CD4-positive, alpha-beta T cell treated with Interleukin-15 for 4 hours (primary cell): ENCODE measurements at places on chromosomes 16 and 17.

GRCh38 chr17:48626245-48627117 lies at the start of gene HOXB9:
Gene HOXB9 (minus strand): TSS chr17:48626358. CDS start chr17:48626269, 89 bp downstream.
- DNase-seq, result no peak

DNA sequence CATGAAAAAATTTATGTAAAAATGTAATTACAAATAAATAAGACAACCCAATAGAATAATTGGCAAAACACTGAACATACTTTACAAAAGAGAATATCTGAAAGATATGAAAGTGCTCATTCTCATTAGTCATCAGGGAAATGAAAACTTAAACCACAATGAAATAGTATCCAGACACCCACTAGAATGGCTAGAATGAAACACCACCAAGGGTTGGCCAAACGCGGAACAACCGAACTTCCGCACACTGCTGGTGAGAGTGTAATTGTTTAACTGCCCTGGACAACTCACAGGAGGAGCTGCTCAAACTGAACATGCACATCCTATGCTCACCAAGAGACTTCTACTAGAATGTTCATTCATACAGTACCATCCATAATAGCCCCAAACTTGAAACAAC lies 5.8 kb upstream of the ZDHHC7 start:
- no peak for DNase-seq

GRCh38 chr17:80599546-80600305 lies 55.1 kb downstream of the RPTOR start:
- DNase-seq, result no peak

- DNase-seq, result no peak
Measured at GRCh38 chr17:917391-917811, 62.2 kb downstream of the NXN start.

- DNase-seq, result no peak
Measured at GRCh38 chr16:9909072-9909825, 273.0 kb downstream of the GRIN2A start.

DNA sequence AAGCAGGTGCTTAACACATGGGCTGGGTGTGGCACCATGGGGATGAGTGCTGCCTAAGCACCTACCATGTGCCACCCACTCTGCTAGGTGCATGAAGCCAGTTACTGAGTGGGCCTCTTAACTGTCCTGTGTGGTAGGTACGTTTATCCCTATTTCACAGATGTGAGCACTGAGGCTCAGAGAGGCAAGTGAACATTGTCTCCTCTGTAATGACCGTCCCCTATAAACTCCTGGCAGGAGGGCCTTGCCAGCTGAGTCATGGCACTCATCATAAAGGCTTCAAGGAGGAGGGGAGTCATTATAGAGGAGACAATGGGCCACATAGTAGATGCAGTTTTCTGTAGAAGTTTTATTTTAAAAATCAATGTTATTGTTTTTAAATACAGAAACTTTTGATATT lies 79.1 kb downstream of the RAB11FIP4 start:
- no peak for DNase-seq

DNA sequence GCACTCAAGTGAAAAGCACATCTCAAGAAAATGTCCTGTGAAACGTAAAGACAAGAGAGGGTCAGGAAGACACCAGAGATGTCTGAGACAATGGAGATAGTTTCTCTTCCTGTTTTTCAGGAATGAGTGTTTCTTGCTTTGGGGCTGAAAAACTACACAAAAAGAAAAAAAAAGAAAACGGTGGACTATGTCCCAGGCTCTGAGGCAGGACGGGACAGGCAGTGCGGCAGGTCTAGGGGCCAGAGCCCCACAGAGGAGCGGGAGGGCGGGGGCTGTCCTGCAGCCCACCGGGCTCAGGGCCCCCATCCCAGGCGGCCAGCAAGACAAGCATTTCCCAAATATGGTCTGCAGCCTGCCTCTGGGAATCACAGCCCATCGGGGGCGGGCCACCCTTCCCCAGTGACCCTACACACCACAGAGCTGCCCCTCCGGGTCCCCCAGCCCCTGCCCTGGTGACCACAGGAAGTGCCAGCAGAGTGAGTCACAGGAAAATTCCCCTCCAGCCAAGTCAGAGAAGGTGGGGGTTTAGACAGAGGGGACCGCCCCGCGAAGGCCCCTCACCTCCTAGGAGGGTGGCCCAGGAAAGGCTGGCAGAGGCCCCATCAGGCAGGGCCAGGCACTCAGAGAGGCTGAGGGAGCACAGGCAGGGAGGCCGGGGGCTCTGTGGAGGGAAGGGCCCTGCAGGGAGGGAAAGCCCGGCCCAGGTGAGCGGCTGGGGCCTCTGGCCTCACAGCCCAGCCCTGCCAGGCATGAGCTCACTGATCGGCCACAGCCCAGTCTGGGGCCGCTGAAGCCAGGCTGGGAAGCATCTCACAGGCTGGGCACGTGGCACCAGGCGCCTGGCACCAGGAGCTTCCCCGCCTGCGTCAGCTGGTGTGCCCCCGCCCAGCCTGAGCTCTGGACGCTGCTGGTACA lies 6.3 kb downstream of the BCAR1 start:
- DNase-seq, result no peak

DNA sequence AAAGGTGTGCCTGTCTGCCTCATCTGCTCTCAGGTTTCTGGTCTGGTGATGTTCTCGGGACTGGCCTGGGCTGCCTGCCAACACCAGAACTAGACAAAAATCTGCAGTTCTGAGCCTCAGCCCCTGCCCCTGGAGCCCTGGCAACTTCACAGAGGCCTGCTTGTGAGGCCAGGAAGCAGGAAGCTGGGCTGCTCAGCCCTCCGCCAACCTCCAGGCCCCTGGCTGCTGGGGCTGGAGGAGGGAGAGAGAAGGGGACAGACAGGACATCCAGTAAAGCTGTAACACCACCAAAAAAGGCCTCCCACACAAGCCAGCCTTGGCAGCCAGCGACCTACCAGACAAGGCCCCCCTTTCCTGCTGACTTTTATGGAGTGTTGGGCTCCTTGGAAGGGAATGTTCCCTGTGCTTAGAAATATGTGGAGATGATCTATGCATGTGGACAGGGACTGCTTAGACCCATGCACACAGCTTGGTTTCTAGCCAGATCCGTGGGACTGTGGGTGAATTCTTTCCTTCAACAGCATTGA lies 157.6 kb downstream of the XYLT1 start:
- DNase-seq, result no peak

- DNase-seq, result no peak
Measured at GRCh38 chr17:6994118-6994598, 1.7 kb upstream of the ALOX12 start.

GRCh38 chr17:79531191-79532095 lies 79.4 kb downstream of the RBFOX3 start:
- no peak for DNase-seq

DNA sequence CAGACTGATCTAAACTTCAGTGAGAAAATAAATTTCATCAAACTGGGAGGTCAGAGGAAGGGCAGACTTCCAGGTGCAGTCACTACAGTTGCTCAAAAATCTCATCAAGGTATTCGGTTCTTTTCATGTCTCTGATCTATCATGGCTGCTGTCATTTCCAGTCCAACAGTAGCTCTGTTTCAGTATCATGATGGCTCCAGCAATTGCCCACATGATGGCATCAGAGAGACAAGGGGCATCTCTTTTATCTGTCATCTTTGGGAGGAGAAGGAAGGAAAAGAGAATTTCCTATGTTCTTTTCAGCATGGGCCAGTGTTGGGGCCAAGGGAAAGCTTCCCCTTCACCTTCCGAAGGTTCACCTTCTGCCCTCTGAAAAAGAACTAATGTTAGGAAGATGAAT lies 504.9 kb upstream of the HSBP1 start:
- no peak for DNase-seq

DNA sequence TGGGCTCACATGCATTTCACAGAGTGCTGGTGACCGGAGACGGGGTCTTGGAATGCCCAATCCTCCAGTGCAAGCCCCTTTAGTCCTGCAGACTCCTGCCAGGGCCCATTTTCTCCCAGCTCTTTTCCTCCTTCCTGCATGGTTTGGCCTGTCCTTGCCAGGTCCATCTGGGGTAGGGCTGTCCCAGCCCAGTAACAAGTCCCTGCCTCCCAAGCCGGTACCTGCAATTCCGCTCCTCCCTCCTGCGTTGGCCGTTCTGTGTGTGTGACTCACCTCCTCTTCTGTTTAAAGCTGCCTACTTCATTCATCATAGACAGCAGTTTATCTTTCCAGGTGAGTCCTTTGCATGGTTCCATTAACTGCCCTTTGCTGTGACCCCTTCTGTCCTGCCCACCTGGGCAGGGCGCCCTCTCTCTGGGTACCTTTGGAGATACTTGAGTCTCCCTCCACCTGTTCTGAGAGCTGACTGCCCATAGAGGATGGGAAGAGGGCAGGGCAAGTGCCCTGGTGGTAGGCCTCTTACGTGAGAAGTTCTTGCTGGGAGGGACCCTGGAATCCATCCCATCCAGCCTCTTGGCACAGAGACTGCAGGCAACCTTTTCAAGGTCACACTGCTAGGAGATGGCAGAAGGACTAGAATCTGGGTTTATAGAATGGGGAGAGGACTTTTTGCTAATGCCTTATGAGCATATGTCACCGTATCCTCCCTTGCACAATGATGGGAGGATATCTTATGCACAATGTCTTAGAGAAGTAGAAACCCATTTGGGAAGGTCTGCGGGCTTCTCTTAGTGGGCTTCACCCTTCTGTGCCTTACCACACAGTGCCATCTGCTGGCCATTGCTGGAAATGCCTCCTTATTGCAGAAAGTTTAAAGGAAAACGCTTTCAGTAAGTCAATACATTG lies 29.7 kb upstream of the LGALS9 start:
- DNase-seq, result peak; percentile 84

- DNase-seq, result no peak
Measured at GRCh38 chr17:15892731-15893657, 51.9 kb upstream of the ADORA2B start.

- no peak for DNase-seq
Measured at GRCh38 chr16:53968454-53968853, 264.5 kb downstream of the FTO start.

GRCh38 chr16:84406006-84406963 lies 37.9 kb downstream of the ATP2C2 start:
- DNase-seq, result no peak

DNA sequence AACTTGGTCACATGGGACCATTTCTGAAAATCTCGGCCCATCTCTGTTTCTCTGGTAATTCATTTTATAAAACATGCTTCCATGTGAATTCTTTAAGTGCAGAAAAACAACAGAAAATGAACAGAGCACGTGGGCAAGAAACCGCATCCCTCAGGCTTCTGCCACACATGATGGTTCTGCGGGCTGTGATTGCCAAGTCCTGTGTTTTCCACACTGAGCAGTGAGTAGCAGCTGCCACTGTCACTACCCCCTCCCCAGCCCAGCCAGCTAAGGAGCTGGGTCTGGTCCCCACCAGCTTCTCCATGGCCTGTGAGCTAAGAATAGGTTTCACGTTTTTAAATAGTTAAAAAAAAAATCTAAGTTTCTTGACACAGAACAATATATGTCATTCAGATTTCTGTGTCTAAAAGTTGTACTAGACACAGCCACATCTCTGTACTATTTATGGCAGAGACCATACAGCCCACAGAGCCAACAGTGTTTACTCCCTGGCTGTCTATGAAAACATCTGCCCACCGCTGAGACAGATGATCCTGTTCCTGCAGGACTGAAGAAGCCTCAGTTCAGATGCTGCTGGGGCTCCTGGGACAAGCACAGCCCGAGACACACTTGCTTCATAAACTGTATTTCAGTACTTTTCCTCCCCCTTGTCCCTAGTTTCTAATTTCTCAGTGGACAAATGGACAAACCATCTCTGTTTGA lies 41.5 kb downstream of the USP22 start:
- peak; percentile 12 for DNase-seq

DNA sequence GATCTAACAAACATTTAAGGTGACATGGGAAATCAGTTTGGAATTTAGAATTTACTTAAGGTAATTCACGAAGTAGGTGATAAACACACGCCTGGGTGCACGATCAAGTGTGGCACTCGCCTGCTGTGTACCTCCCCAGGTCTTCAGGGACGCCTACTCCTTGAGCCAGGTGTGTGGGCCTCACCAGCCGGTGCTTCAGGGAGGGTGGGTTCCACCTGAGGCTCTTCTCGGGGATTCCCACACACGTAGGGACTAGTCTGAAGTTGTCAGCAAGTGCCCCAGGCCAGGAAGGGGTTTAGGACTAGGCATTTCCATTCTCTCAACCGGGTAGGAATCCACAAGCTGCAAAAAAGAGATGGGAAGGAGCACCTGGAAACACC lies 9.8 kb upstream of the NAT9 start:
- DNase-seq, result no peak

GRCh38 chr16:60655514-60656153 lies 1380.6 kb downstream of the CDH8 start:
- DNase-seq, result no peak

DNA sequence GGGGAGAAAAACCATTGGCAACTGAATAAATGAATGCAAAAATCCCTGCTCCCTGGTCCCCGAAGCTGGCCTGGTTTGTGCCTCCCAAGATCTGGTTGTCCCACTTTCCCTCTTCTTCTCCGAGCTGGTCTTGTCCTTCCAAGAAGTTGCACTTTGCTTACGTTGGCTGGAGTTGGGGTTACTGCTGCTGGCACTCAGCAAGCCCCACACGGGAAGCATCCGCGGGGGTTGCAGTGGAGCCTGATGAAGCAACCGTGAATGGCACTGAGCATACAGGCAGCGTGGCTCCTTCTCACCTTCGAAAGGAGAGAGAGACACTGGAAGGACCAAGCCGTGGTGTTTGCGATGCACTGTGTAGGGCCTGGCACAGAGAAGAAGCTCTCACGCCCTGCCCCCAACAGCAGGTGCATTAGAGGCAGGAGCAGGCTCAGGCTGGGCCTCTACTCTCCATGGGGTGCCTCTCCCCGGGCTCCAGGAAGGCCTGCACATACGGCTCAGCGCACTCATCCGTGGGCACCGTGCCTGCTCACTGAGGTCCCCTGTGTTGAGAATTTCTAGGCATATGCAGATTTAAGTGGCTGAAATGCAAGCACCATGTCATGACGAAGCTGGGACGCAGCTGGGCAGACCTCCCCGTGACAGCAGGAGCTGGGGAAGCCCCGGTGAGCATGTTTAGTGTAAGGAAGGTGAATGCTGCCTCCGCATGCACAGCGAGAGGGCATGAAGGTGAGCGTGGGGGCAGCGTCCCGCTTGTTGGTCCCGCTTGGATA lies 12.1 kb downstream of the CA5A start:
- no peak for DNase-seq

GRCh38 chr17:77884019-77884418 lies 74.5 kb upstream of the TNRC6C start:
- DNase-seq, result peak; percentile 9

GRCh38 chr16:57795431-57795878 lies 6.8 kb downstream of the KIFC3 start:
- peak; percentile 37 for DNase-seq

DNA sequence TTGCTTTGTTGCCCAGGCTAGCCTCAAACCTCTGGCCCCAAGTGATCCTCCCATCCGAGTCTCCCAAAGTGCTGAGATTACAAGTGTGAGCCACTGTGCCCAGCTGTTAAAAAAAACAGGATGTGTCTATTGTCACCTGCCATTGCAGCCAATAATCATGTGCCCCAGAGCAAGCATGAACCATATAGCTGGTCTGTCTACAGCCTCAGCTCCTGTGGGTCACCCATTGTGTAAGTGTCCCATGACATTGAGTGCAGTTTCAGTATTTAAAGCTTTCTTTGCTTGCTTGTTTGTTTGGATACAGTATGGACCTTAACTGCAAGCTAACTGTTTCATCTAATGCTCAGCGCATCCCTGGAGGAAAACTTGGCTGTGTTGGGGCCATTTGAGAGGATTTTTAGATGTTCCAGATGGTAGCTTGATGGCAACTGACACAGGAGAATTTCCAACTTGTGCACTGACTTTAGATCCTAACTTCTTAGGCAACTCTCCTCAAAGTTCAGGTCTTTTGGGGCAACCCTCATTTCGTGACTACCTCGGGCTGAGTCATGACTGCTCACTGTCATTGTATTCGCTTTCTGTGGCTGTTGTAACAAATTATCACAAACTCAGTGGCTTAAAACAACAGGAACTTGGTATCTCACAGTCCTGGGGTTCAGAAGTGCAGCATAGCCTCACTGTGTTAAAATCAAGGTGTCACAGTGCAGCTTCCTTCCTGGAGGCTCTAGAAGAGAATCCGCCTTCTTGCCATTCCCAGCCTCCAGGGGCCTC lies 30.3 kb upstream of the ADORA2B start:
- no peak for DNase-seq
